Activated CD8-positive, alpha-beta T cell treated with anti-CD3 and anti-CD28 coated beads for 36 hours (primary cell): ENCODE measurements at places on chromosomes 12 and 14. TPM values are rescaled to one million over a fixed set of nuclear protein-coding genes. Genes with fewer than 3 reads are reported as not detected.

The CYP27B1 gene
- total RNA-seq = 7.9 TPM

The MYF5 gene
- not detected for total RNA-seq

GRCh38 chr12:8742501-8742900, 44.7 kb downstream of the RIMKLB start:
- peaks cover 1% of the 10 kb centered on the region for H3K36me3 ChIP-seq
- H3K4me1 ChIP-seq = peaks cover 2% of the 10 kb centered on the region
- no peak for DNase-seq
- H3K27me3 ChIP-seq = no peaks in the 10 kb centered on the region
- H3K27ac ChIP-seq = no peak overlapping the region
- H3K4me3 ChIP-seq = no peak overlapping the region

DNA sequence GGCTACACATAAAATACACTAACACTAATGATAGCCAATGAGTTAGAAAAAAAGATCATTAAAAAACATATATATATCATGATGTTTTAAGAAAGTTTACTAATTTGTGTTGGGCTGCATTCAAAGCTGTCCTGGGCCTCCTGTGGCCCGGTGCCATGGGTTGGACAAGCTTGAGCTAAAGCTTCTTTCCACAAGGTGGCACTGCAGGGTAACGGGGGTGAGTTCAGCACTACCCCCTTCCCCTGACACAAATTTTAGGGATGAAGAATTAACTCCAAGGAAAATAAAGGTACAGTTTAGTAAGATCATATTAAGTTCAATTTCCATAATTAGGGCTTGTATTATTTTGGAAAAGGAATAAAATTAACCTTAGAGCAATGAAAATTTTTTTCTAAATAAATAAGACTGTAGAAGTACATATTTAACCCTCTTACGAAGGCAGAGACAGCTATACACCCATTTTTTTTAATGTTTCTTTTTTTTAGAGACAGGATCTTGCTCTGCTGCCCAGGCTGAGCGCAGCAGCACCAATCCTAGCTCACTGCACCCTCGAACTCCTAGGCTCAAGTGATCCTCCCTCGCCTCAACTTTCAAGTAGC, 38.9 kb downstream of the PPP1R13B start:
- no peaks in the 10 kb centered on the region for H3K27me3 ChIP-seq
- peak; percentile 77 for DNase-seq
- H3K4me3 ChIP-seq = no peak overlapping the region
- H3K4me1 ChIP-seq = peaks cover 7% of the 10 kb centered on the region
- H3K36me3 ChIP-seq = no peaks in the 10 kb centered on the region
- H3K27ac ChIP-seq = no peak overlapping the region

DNA sequence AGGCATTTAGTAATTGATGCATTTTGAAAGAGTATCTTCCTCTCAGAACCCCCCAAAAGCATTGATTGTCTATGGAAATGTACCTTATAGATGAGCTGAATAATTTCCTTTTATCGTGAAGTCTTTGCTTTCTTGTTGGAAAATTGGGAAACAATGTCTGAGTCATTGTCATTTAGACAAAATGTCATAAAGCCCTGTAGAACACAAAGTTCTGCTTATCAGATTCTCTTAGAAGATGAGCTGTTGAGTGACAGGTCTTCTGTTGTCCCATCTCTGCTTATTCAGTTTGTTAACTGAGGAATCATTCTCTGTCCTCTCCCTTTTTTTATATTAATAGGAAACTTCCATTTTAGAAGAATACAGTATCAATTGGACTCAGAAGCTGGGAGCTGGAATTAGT, 22.9 kb downstream of the MAPKAPK5 start:
- peaks cover 24% of the 10 kb centered on the region for H3K4me1 ChIP-seq
- no peaks in the 10 kb centered on the region for H3K27me3 ChIP-seq
- H3K4me3 ChIP-seq = no peak overlapping the region
- DNase-seq = no peak
